ENCODE measurements at places on chromosomes 13 and 19.
A peak's percentile ranks its signal among the peaks of the same experiment; 100 is the strongest.

GRCh38 chr19:8503510-8503909, 1.1 kb upstream of the PRAM1 start:
- DNase-seq, result no peak

- DNase-seq, result no peak
Observed at GRCh38 chr19:30375553-30376031, 3.4 kb downstream of the ZNF536 start.

DNA sequence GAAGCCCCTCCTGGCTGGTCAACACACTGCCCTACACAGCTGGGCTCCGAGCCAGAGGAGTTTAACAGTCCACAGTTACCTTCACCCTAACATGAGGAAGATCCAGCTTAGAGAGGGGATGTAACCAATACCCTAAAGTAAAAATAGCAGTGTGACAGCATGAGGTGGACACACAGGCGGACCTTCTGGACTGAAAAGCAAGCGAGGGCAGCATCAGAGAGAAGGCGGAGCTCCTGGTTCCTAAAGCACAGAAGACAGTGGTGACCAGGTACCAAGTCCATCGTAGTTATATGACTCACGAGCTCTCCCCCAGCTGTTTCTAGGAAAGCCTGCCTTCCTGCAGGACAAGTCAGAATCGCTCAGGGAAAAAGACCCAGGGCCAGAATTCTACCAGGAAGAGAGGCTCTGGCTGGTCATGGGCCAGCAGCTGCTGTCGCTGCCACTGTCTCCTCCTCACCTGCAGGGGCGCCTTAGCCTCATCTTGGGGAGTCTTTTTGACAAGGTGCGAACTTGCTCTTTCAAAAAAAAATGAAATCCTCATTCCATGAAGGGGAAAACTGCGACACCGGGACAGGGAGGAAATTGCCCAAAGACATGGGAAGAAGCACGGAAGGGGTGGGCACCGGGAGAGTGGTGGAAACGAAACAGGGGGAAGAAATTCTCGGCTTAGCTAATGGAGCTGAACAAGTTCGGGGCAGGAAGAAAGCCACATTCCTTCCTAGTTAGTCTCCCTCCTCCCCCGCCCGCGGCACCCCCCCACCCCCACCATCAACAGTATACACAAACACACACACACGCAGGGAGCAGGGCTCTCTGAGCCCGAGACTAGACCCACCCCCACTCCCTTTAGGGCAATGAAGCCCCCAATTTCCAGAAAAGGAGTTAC, 1.7 kb downstream of the ELL start:
- DNase-seq, result peak; percentile 62

DNA sequence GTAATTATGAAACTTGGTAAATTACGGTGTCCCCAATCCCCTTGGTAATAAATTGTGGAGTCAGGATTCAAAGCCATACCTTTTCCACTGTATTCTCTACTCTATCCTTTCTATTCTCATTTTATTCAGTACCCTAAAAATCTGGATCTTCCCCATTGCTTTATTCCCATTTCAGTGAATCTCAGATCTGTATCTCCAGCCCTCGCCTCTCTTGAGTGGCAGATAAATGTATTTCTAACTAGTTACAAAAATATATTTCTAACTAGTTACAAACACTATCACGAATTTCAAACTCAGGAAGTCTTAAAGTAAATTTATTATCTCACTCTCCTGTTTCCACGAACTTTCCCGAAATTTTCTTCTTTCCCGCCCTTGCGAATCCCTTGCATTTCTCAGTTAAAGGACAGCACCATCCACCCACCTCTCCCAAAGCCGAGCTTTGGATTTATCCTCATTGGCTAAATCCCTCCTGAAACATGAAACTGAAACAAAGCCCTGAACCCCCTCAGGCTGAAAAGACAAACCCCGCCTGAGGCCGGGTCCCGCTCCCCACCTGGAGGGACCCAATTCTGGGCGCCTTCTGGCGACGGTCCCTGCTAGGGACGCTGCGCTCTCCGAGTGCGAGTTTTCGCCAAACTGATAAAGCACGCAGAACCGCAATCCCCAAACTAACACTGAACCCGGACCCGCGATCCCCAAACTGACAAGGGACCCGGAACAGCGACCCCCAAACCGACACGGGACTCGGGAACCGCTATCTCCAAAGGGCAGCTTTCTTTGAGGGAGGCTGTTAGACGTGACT, 164.3 kb upstream of the PABPC3 start:
- no peak for DNase-seq

DNA sequence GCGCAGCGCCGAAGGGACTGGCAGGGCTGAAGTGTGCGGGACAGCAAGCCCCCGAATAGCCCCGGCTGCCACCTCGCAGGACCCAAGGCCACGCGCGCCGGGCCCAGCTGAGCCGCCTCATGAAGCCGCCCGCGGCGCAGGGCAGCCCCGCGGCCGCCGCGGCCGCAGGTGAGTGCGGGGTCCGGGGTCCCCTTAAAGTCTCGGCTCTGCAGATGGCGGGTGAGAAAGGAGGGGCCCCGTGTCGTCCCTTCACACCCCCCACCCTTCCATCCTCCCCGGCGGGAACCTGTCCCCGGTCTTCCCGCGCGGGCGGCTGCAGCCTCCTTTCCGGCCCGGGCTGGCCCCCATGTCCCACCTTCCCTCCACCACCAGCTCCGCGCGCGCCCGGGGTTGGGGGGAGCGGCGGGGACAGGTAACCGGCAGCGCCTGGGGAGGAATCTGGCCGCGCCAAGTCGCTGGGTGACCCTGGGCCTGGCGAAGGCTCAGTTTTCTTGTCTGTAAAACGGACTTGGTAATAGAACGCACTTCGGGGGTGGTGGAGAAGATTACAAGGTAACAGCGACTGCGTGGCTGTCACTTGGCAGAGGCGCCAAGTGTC, 338 bp downstream of the RGCC start:
- DNase-seq, result peak; percentile 50

Measured in naive thymus-derived CD8-positive, alpha-beta T cell (primary cell).